Endothelial cell of coronary artery (primary cell): ENCODE measurements at places on chromosomes 1 and 21. TPM values are rescaled to one million over a fixed set of nuclear protein-coding genes. Genes with fewer than 3 reads are reported as not detected.

KCNJ6 gene
- under 0.01 TPM in 1 of 2 replicates, not detected in the other for total RNA-seq

GLRX2 gene
- total RNA-seq: 11.9 and 14.5 TPM in 2 replicates

FAM163A gene
- 0.09 TPM in 2 replicates for total RNA-seq

DCDC2B gene
- not detected in 2 replicates for total RNA-seq

RIMS3 gene
- total RNA-seq: 0.09 and 0.28 TPM in 2 replicates

UAP1 gene
- 149 and 184 TPM in 2 replicates for total RNA-seq

ERICH3 gene
- total RNA-seq: under 0.01 TPM in 1 of 2 replicates, not detected in the other

DMBX1 gene
- total RNA-seq: not detected in 2 replicates

C8B gene
- not detected in 2 replicates for total RNA-seq

HES3 gene
- not detected in 2 replicates for total RNA-seq

OR2G2 gene
- not detected in 2 replicates for total RNA-seq

SYT14 gene
- 0.09 and 2.4 TPM in 2 replicates for total RNA-seq

BEND5 gene
- not detected in 2 replicates for total RNA-seq

GOLT1A gene
- total RNA-seq: 0.09 TPM in 1 of 2 replicates, not detected in the other

TACSTD2 gene
- 0.18 and 13.5 TPM in 2 replicates for total RNA-seq

PALMD gene
- total RNA-seq: 71.6 and 82.1 TPM in 2 replicates

PM20D1 gene
- total RNA-seq: not detected in 2 replicates

SLAMF8 gene
- total RNA-seq: not detected in 2 replicates

ATP5PB gene
- total RNA-seq: 297 and 316 TPM in 2 replicates

AMPD1 gene
- not detected in 2 replicates for total RNA-seq

UMODL1 gene
- not detected in 2 replicates for total RNA-seq

NBPF20 gene
- total RNA-seq: 2.6 and 3.7 TPM in 2 replicates

C1orf105 gene
- total RNA-seq: not detected in 2 replicates

RBM11 gene
- total RNA-seq: not detected in 2 replicates

C4BPA gene
- total RNA-seq: not detected in 2 replicates

LCE1D gene
- total RNA-seq: not detected in 2 replicates

CD1E gene
- total RNA-seq: not detected in 2 replicates

LRRC38 gene
- 0.38 TPM in 1 of 2 replicates, not detected in the other for total RNA-seq

IQCC gene
- 1.3 and 1.4 TPM in 2 replicates for total RNA-seq

TP73 gene
- total RNA-seq: 0.19 TPM in 1 of 2 replicates, not detected in the other

SLC16A4 gene
- 3.7 and 6.0 TPM in 2 replicates for total RNA-seq
